ENCODE measurements at places on chromosomes 16 and 17.
A peak's percentile ranks its signal among the peaks of the same experiment; 100 is the strongest.

- DNase-seq: no peak
These were observed 91.6 kb upstream of the DNAH9 start for GRCh38 chr17:11506635-11507034.

GRCh38 chr17:83041305-83041704 lies 38.1 kb upstream of the METRNL start:
- no peak for DNase-seq

- DNase-seq: no peak
These were observed 4.6 kb downstream of the HAGH start for GRCh38 chr16:1821861-1822611.

DNA sequence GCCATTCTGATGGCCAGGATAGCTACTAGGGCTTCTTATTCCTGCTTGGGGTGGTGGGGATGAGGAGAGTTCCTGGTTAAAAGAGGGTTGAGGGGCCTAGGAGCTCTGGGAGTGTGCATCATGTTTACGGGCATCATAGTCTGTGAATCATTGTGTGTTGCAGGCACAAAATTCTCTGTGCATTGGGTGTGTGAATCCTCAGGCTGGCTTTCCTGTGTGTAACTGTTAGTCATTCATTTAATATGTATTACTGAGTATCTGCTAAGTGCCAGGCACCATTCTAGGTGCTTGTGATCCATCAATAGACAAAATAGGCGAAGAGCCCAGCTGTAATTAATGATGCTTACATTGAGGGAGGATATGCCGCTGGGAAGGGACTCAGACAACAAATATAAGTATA lies 5.8 kb downstream of the PPY start:
- DNase-seq: no peak

- no peak for DNase-seq
These were observed 402.1 kb upstream of the ERCC4 start for GRCh38 chr16:13517841-13518240.

GRCh38 chr16:51544851-51545467 lies 393.9 kb upstream of the SALL1 start:
- no peak for DNase-seq

DNA sequence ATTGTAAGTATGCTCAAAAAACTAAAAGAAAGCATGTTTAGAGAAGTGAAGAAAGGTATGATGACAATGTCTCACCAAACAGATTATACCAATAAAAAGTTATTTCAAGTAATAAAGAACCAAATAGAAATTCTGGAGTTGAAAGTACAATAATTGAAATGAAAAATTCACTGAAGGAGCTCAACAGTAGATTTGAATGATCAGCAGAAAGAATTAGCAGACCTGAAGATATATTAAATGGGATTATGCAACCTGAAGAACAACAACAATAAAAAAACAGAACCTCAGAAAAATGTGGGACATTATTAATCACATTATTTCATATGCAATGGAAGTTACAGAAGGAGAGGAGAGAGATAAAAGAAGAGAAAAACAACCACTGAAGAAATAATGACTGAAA lies 57.6 kb downstream of the ABCA8 start:
- DNase-seq: no peak

DNA sequence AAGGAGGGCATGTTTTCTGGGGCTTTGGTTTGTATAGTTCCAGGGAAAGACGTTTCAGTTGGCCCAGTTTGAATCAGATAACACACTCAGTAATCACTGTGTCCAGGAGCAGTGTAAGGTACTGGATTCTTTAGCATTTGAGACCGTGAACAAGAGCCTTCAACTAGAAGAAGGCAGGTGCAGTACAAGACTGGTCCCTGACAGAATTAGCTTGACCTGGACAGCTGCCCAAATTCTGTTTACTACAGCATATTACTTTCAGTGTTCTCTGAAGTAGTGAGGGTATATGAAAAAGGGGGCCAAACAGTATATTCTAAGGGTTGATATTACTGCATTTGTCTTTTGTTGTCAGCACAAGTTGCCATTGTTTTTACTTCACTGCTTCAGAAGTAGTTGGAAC lies 81.3 kb downstream of the COX10 start:
- no peak for DNase-seq

DNA sequence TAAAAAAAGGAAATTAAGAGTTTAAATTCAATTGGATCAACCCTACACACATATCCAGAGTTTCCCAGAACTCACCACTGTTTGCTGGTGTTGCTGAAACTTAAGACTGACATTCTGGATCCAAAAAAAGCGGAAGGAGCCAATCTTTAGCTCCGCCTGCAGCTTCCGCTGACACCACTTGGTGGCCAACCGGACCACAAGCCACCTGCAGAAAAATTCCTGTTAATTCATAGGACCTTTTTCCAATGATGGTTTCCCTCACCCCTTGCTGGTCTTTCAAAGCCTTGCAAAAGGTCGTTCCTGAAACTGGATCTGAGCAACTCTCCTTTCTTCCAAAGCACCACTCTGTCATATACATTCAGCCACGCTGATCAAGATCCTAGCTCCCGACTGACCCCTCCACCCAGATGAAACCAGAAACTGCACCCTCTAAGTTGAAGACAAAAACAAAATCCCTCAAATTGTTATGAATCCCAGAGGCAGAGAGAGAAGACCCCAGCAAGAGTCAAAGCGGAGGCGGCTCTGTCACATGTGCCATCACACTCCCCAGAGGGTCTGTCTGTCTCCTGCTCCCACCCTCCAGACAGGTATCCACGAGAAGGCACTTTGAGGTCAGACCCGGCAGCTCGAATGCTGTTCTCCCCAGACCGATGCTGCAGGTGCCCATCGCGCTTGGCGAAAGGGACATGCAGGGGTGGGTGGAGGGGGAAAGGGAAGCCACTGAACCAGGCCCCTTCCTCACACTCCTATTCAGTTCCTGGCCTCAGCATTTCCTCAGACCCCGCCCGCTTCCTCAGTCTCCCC lies 773 bp downstream of the BLTP2 start:
- peak; percentile 29 for DNase-seq

DNA sequence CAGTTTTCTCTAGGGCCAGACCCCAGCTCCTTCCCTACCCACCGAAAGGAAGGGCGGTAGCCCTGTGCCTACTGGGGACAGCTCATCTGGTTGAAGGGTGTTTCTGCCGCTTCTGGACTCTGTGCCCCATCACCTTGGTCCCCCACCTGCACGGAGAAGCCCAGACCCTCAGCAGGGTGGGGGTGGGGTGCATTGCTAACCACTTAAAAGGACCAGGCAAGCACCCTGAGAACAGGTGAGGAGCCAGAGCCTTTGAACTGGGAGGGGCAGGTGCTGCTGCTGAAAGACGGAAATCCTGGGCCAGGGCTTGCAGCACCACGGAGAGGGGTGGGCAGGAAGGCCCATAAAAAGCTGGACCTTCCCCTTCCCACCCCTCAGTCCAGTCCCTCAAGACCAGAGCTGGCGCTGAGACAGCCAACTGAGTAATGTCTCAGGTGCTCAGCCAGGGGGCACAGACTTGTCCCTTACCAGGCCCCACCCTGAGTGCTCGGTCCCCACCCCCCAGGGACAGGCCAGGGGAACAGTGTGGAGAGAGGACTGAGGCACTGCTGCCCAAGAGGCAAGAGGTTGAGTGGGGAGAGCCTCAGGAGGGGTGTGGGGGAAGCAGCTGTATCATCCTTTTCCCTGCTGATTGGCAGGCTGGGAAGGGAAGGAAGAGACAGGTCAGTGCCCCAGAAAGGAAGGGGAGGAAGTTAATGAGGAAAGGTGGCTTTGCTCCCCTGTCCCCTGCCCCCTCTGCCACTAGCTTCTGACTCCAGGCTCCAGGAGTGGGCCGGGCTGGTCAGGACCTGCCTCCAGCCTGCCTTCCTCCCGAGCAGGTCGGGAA lies 10.9 kb upstream of the SP2 start:
- no peak for DNase-seq

DNA sequence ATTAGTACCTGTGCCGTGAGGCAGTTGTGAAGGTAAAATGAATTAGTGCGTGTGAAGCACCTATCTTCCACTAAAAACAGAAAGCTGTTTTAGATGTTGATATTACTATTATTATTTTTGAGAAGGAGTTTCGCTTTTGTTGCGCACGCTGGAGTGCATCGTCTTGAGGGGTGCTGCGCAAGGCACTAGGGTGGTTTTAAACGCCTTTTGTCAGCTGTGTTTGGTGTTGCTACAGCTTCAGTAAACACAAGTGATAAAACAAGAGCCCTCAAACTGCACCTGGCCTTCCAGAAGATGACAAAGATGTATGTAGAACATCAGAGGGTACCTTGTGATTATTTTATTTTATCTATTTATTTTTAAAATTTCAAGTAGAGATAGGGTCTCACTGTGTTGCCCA lies 38.2 kb downstream of the PLCG2 start:
- no peak for DNase-seq

GRCh38 chr17:68595496-68595895 lies 5.7 kb downstream of the FAM20A start:
- DNase-seq: no peak

DNA sequence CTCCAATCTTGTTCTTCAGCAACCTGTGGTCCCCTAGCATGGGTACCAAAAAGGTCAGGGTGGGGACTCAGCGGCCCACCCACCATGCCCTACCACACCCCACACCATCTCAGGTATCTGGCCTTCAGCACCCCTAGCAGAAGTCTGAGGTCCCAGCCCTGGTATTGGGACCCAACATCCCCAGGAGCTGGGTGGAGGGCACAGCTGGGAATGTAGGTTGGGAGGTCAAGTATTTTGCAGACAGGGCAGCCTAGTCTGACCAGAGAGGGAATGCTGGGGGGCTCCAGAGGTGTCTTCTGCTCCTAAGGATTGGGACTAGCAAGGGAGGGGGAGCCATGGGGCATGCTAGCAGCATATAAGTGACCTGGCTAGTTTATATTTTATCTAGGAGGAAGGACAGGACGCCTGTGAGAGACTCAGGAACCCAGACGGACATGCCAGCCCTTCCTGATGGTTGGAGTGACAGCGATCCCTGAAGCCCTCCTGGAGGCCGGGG lies 822 bp upstream of the ADAM11 start:
- no peak for DNase-seq

DNA sequence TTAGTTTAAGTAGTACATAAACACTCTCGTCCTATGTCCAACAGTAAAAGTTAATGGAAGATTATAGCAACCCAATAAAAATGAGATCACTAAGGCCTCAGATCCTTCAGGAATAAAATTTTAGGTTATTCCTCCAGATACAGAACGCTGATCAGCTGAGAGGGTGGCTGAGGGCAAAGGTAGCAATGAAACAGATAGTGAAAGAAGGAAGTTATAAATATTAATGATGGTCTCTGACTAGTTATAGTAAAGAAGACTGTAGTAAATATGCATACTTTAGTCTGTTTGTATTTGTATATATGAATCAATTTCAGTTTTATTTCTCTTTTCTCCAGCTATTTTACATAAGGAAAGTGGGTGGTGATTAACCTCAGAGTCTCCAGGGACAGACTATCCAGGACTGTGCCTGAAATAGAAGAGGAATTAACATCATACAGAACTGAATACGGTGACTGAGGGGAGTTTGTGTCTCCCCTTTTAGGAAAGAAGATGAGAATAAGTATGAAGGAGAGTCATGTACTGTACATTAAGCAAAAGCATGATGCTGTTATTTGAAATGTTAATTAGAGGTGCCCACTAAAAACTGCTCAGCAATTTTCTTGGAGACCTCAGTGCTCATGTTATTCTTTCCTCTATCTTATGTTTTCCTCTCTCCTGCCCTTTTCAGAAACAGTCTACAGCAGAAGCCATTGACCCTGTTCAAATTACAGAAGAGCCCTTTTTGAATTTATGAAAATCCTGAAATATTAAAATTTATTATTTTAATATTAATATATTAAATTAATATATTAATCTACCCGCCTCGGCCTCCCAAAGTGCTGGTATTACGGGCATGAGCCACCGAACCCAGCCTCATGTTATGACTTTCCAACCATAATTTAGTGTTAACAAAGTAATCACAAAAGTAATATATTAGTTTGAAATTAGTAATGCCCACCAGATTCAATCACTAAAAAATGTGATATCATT lies 36.5 kb upstream of the DHRS7B start:
- DNase-seq: no peak

DNA sequence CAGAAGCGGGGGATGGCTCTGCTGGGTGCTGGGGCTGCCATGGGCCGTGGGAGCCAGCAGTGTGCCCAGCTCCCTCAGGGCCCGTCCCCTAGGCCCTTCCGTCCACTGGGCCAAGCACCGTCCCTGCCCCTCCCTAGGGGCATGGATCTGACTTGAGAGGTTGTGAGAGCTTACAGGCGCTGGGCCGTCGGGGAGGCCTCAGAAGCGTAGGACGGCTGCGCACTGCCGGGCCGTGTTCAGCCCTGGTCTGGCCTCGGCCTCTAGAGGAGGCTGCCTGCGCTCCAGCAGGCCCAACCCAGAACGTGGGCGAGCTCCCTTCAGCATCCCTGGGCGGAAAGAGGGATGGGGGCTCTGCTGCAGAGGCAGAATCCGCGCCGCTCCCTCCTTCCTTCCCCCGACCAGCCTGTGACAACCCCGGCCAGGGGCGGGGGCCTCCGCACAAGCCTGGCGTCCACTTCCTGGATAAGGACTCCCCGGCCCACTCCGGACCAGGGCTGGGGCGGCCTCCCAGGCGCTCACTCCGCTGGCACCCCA lies 685 bp upstream of the MPG start:
- DNase-seq: peak; percentile 42

DNA sequence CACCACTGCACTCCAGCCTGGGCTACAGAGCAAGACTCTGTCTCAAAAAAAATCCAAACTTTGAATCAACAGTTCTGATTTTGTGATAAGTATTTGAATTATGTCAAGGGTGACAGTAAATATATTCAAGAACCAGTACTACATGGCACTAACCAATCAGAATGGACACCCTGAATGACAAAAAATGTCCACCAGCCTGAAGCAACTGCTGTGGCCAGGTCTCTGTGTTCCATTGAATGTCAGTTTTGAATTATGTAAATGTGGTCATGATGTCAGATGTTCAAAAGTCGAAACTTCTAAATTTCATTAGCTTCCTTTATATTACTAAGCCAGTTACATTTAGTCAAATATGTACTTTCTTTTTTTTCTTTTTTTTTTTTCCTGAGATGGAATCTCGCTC lies 15.4 kb upstream of the ATXN1L start:
- DNase-seq: no peak

DNA sequence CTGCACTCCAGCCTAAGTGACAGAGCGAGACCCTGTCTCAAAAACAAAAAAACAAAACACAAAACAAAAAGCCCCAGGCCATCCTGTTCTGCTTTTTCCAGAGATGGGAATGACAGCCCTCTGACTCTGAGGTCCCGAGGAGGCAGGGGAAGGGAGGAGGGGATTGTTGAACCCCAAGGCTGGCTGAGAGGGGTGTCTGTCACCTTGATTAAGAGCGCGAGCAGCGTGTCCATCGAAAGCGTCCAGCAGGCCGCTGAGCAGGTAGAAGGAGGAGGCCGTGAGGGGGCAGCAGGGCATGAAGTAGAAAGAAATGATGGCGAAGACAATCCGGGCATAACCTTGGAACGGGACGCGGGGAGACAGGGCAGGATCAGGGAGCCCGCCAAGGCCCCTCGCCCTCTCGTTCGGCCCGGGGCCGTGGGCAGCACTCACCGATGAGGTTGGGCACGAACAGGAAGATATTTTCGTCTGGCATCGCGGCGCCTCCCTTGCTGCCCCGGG lies 593 bp downstream of the CDIPT start:
- no peak for DNase-seq

DNA sequence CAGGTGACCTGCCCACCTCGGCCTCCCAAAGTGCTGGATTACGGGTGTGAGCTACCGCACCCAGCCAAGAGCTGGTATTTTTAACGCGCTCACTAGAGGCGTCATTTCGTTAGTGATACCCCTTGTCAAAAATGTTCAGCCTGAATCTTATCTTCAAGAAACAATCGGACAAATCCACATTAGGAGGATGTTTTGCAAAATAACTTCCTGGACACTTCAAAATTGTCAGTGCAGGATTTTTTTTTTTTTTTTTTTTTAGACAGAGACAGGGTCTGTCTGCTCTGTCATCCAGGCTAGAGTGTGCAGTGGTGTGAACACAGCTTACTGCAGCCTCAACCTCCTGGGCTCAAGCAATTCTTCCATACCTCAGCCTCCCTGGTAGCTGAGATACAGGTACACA lies 63.0 kb downstream of the RMI2 start:
- DNase-seq: no peak
